Choroid plexus epithelial cell (primary cell): ENCODE measurements at places on chromosomes 6 and 20.

- DNase-seq = no peak
Measured at GRCh38 chr20:37882961-37883712, 19.8 kb upstream of the VSTM2L start.

GRCh38 chr6:43707767-43708166 lies 20.2 kb upstream of the MRPS18A start:
- DNase-seq = peak; percentile 51

DNA sequence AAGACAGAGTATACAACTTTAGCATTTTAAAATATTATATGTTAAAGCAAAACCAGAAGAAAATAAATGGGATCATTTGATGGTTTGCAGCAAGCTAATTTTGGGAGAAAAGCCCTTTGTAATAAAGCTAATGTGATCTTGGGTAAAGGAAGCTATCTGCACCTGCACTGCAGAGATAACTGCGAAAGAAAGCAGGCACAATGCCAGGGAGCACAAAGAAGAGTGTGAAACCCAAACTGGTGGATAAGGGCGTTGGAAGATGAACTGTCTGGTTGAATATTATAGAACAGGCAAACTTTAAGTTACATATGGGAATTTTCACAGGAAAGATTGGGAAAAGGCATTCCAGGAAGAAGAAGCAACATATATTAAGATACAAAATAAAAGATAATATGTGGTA lies 179.2 kb upstream of the KHDRBS2 start:
- DNase-seq = no peak

DNA sequence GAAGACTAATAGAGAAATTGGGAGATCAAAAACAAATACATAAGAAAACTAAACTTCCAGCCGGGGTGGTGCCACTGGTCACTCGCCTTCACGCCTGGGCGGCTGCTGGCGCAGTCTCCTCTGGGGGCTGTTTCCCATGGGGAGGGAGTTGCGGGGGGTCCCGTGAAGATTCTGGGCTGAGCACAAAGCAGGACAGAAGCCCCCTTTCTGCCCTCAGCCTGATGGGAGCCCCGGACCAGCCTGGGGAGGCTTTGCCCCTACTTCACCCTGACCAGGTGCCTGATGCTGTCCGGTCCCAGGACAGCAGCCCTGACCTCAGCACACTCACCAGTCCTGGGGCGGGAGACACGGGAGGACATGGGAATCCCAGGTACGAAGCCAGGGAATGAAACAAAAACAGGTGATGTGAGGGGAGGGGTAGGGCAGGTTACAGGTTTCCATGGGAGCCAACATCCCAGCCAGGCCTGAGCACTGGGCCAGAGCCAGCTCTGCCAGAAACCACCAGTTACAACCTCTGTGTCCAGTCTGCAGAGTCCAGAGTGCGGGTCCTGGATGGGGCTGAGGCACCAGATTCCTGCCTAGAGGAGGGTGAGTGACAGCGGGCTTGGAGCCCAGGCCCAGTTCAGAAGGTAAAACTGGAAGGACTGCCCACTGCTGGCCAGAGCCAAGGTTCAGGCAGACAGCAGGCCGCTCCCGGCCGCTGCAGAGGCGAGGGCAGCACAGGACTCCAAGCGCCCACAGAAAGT lies 326.4 kb downstream of the TAF4 start:
- DNase-seq = no peak

GRCh38 chr20:42051921-42052320 lies 433.7 kb upstream of the CHD6 start:
- DNase-seq = no peak

GRCh38 chr6:163469459-163469985 lies 55.0 kb downstream of the QKI start:
- DNase-seq = no peak

- DNase-seq = no peak
Measured at GRCh38 chr6:110439356-110439755, 24.0 kb upstream of the DDO start.

GRCh38 chr6:14875481-14876063 lies 370.3 kb upstream of the JARID2 start:
- DNase-seq = peak; percentile 35

DNA sequence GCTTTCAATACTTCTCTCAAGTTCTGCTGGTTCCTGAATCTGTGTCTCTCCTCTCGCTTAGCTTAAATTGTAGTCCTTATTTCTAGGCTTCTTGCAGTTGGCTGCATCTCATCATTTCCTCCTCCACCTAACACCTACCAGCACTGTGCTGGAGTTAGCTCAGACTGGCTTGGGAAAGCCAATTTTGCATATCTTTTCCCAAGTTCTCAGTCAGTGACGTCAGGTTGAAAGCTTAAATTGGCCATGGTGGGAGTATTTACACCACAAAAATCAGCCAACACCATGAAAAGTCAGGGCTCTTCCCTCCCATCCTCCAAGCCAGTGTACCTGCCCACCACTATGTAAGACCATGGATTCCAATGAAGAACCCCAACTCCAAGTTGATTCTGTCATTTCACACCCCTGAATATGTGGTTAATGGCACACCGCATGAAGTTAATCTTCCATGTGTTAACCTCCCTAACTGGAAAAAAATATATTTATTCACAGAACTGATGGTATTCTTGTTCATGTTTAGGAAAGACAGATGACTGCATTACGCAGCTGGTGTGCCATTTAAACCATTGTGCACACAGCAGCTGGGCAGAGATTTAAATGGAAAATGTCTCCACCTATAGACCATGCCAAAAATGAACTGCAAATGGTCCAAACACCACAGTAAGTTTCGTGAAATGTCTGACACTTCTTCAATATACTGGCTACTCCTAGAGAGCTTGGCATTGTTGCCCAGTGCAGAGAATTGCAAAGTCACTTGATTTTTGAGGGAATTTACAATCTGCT lies 274.1 kb upstream of the MAP3K7 start:
- DNase-seq = peak; percentile 4

- DNase-seq = no peak
Measured at GRCh38 chr20:5776077-5776476, 25.9 kb downstream of the SHLD1 start.

GRCh38 chr6:56909115-56909907 lies 45.6 kb upstream of the BEND6 start:
- no peak for DNase-seq

DNA sequence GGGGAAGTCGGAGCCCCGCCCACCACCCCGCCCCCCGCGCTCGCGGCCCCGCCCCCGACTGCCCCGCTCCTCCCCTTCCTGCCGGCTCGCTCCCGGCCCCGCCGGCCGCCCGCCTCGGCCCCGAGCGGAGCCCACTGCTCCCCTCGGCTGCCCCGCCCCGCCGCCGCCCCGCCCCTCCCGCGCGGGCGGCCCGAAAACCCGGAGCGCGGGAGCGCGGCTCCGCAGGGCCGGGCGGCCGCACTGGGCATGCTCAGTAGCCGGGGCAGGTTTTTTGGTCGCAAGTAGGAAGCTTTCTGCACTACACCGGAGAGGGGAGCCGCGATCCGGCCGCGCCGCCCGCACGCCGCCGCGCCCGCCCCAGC lies at the start of gene CDYL:
Gene CDYL (plus strand): TSS at position 274 of the 362 bp plus-strand sequence. CDS start 380 bp downstream, outside the sequence.
- peak; percentile 91 for DNase-seq

- DNase-seq = no peak
Measured at GRCh38 chr20:10823585-10823984, 149.8 kb upstream of the JAG1 start.

DNA sequence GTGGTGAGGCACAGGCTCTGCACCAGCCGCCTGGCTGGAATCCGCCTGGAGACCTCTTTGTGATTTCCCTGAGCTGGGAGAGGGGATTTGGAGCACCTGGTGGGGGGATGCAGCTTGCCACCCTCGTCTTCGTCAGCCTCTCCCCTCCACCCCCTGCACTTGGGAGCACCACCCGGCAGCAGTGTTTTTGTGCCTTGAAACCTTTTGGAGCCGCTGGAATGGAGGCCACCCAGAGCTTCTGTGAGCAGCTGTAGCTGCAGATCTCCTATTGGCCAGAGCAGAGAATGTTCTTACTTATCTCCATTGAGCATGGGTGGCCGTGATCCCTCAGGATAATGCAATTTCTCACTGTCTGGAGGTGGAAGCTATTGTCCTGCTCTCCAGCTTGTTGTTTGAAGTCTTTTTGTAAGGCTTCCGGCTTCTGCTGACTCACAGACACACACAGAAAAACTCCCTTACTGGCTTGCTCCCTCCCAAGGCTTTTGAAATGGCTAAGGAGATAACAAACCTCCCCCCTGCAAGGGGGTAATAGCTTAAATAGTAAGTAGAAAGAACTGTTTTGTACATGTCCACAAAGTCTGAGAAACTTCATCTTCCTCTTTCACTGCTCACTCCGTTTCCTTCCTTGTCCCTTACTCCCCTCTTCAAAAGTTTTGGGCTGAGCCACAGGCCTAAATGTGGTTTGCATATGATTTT lies 271.2 kb downstream of the PRL start:
- peak; percentile 80 for DNase-seq

DNA sequence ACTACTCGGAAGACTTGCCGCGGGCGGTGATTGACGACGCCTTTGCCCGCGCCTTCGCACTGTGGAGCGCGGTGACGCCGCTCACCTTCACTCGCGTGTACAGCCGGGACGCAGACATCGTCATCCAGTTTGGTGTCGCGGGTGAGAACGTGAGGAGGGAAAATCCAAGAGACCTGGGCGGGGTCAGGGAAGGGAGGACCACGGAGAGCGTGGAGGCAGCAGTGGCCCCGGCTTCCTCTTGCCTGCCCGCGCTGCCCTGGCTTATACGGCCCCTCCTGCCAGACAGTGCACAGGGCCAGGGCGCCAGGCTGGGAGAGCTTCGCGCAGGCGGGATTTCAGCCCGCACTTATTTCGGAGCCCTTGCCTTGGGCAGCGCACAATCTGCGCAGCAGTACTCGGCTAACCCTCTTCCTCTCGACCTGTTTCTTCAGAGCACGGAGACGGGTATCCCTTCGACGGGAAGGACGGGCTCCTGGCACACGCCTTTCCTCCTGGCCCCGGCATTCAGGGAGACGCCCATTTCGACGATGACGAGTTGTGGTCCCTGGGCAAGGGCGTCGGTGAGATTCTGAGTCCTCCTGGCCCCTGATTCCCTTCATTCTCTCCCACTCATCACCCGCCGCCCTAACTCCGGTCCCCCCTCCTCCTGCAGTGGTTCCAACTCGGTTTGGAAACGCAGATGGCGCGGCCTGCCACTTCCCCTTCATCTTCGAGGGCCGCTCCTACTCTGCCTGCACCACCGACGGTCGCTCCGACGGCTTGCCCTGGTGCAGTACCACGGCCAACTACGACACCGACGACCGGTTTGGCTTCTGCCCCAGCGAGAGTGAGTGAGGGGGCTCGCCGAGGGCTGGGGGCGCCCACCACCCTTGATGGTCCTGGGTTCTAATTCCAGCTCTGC lies 2.0 kb downstream of the MMP9 start:
- DNase-seq = no peak

- no peak for DNase-seq
Measured at GRCh38 chr6:158191761-158192160, 23.6 kb downstream of the GTF2H5 start.

- peak; percentile 95 for DNase-seq
Measured at GRCh38 chr6:16803294-16804200, 42.3 kb upstream of the ATXN1 start.

DNA sequence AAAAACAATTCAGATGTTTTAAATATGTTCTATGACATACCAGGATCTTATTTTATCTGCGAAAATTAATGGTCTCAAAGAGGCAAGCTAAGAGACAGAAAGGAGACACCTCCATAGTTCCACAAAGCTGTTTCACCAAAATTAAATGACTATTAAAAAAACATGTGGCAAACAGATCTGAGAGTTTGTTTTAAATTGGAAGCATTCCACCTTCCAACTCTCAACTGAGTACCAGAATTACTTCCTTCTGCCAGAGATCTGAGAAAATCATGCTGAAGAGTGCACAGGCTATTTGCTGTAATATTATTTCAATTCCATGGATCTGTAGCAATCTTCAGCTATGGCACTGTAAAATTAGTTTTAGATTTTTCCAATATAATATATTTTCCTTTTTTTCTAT lies 669.5 kb upstream of the MARCKS start:
- no peak for DNase-seq

DNA sequence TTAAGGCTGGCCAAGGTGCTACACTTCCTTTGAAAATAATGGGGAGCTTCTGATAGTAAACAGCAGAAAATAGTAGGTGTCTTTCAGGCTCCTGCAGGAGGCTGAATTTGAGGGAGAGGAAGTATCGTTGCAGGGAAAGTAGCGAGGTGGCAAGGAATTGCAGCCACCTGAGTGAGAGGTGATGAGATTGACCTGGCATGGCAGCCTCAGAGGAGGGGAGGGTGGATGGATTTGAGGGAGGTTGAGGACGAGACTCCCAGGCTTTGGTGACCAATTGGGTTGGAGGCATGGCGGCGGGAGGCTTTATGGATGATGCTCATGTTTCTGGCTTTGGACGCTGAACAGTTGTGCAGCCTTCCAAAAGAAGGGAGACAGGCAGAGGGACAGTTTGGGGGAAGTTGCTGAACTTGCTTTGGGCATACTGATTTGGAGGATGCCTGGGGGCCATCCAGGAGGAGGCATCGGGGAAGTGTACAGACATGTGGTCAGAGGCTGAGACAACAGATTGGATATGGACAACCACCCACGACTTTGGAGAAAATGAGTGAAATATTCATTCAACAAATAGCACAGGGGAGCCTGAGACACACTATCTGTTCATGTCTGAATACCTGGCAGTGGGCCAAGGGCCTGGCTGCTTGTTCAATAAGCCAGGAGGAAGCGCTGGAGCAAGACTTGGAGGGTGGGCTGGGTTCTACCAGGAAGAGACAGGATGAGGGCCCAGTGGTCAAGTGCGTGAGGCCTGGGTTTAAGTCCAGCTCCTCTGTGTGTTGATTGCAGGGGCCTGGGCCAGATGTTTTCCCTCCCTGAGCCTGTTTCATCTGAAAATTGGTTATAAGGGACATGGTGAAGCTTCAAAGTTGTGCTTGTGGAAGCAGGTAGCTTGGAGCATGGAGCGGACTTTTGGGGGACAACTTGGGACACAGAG lies 113.2 kb downstream of the CEBPB start:
- peak; percentile 94 for DNase-seq

GRCh38 chr20:53872561-53873229 lies 197.7 kb downstream of the BCAS1 start:
- peak; percentile 39 for DNase-seq

DNA sequence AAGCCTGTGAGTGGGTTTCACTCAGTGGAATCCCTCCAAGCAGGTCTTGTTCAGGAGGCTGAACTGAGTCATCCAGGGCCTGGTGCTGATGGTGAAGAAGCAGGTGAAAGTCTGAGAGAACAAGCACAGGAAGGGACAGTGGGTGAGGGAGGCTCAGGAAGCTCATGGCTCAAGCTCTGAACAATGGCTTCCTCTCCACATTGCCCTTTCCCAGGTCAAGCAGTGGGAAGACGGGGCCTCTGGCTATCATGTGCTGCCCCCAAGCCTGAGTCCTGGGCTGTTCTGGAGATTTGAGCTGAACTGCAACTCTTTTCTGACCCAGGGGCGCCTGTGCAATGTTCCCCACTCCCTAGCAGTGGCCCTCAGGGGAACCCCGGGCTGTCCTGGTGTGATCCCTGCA lies 3.4 kb downstream of the CST9L start:
- no peak for DNase-seq
